ENCODE measurements at places on chromosomes 16 and 17. TPM values are rescaled to one million over a fixed set of nuclear protein-coding genes. Genes with fewer than 3 reads are reported as not detected.

GRCh38 chr17:46027048-46027975 is 28.3 kb downstream of the STH start:
- no peak for DNase-seq

FAM171A2 gene
- 0.24 TPM for total RNA-seq

GRCh38 chr17:73643001-73643851 is 1.0 kb downstream of the SDK2 start:
- DNase-seq: no peak

DPEP2 gene
- 0.82 TPM for total RNA-seq

GRCh38 chr17:44409309-44410028 is 20.0 kb upstream of the ITGA2B start:
- no peak for DNase-seq

GRCh38 chr17:67845374-67845773 is 20.1 kb downstream of the BPTF start:
- no peak for DNase-seq

DNA sequence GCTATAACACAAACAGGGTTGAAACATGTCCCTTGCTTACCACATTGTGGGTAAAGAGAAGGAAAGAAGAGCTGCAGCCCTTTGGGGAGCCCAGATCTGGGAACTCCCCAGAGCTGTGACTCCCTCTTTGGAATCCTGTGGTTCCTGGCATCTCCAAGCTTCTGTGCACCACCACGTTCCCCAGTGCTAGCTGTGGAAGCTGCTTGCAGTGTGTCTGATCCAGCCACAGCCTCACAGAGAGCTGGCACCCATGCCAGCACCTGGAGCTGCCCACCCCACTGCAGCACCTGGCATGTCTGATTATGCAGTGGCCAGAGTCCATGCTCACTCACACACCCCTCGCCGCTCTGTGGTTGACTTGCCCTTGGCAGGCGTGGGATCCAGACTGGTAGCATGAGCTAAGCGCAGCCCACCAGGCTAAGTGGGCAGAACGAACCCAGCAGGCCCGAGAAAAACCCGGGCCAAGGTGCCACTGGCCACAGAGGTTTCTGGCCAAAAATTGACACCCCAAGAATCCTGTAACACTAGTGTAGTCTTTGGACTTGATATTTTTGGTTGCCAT is 252.6 kb upstream of the KCNJ16 start:
- no peak for DNase-seq

RTN4RL1 gene
- 0.15 TPM for total RNA-seq

HBZ gene
- total RNA-seq: not detected

All from left colon (tissue), 2 donors.